ENCODE measurements at places on chromosomes 2 and 18. TPM values are rescaled to one million over a fixed set of nuclear protein-coding genes. Genes with fewer than 3 reads are reported as not detected.

- H3K4me1 ChIP-seq: no peaks in the 10 kb centered on the region
- no peaks in the 10 kb centered on the region for H3K36me3 ChIP-seq
- no peak overlapping the region for H3K4me3 ChIP-seq
- H3K27ac ChIP-seq: no peak overlapping the region
- no peaks in the 10 kb centered on the region for H3K27me3 ChIP-seq
- DNase-seq: no peak
Measured at GRCh38 chr2:62147610-62148301, 48.2 kb upstream of the B3GNT2 start.

DNA sequence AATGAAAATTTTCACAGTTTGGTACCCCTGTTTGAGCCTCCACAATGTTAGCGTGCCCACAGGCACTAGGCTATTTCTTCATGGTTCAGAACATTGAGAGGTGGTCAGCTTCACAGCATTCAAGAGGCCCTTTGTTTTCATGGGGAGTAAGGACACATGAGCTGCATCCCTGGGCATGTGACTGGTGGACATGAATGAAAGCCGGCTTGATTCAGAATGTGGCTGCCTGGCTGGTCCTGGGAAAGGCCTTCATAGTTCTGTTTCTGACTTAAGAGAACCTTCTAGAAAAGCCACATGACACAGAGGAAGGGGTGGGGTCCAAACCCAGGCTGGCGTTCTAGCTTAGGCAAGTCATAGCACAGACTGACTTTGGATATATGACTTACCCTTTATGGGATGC is 420.6 kb downstream of the CMPK2 start:
- H3K27ac ChIP-seq: no peak overlapping the region
- no peaks in the 10 kb centered on the region for H3K36me3 ChIP-seq
- H3K4me1 ChIP-seq: no peaks in the 10 kb centered on the region
- no peak for DNase-seq
- no peaks in the 10 kb centered on the region for H3K27me3 ChIP-seq

GRCh38 chr18:80033181-80034067 is 810 bp upstream of the RBFA start:
- peak overlapping the region; percentile 87 for H3K4me3 ChIP-seq
- DNase-seq: no peak
- H3K27me3 ChIP-seq: no peaks in the 10 kb centered on the region
- no peaks in the 10 kb centered on the region for H3K4me1 ChIP-seq

- H3K27ac ChIP-seq: peak within 1 kb of the TSS; percentile 4
- no peaks in the 10 kb centered on the region for H3K4me1 ChIP-seq
- H3K27me3 ChIP-seq: no peaks in the 10 kb centered on the region
- H3K36me3 ChIP-seq: no peaks in the 10 kb centered on the region
- peak within 1 kb of the TSS; percentile 67 for H3K4me3 ChIP-seq
- no peak for DNase-seq
Measured at GRCh38 chr2:197675246-197675645, at the start of gene RFTN2. Gene RFTN2, minus strand, starts transcription at chr2:197675587. Its CDS starts 129 bp downstream, at chr2:197675458.

Gene DNAH7
- polyA plus RNA-seq: 3.8 TPM

GRCh38 chr2:11305958-11306357 is 38.5 kb downstream of the ROCK2 start:
- no peaks in the 10 kb centered on the region for H3K36me3 ChIP-seq
- H3K27me3 ChIP-seq: no peaks in the 10 kb centered on the region
- no peak overlapping the region for H3K27ac ChIP-seq
- H3K4me3 ChIP-seq: no peak overlapping the region

Gene PIEZO2
- polyA plus RNA-seq: 1.1 TPM

Gene TGFA
- polyA plus RNA-seq: 8.3 TPM

DNA sequence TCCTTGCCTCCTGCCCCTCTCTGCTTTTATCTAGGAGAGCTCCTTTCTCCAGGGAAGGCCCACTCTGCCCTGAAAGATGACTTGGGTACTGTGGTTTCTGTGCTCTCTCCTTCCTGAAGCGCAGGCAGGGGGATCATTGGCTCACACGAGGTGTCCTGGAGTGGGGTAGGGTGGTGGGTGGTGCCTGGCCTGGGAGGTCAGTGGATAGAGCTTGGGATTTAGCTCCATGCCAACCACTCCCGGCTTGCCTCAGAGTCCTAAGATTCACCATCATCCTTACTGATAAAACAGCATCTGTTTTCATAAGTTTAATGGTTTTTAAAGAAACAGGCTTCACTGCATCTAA is 63.1 kb downstream of the CIB4 start:
- H3K36me3 ChIP-seq: no peaks in the 10 kb centered on the region
- no peak overlapping the region for H3K27ac ChIP-seq
- DNase-seq: no peak
- no peaks in the 10 kb centered on the region for H3K27me3 ChIP-seq
- no peaks in the 10 kb centered on the region for H3K4me1 ChIP-seq
- H3K4me3 ChIP-seq: no peak overlapping the region

Gene LRATD1
- polyA plus RNA-seq: 4.2 TPM

Gene AAMP
- 108 TPM for polyA plus RNA-seq

- H3K27ac ChIP-seq: no peak overlapping the region
- no peak for DNase-seq
- no peak overlapping the region for H3K4me3 ChIP-seq
- no peaks in the 10 kb centered on the region for H3K27me3 ChIP-seq
- no peaks in the 10 kb centered on the region for H3K4me1 ChIP-seq
Measured at GRCh38 chr2:191443446-191443845, 198.2 kb downstream of the MYO1B start.

GRCh38 chr2:222238072-222238471 is 60.7 kb downstream of the PAX3 start:
- no peak overlapping the region for H3K4me3 ChIP-seq
- peaks cover 33% of the 10 kb centered on the region for H3K27me3 ChIP-seq
- no peaks in the 10 kb centered on the region for H3K36me3 ChIP-seq
- DNase-seq: no peak

Gene LRRC30
- not detected for polyA plus RNA-seq

Gene AGPS
- 7.9 TPM for polyA plus RNA-seq

Gene ZNF2
- polyA plus RNA-seq: 2.5 TPM

- no peak for DNase-seq
- H3K36me3 ChIP-seq: no peaks in the 10 kb centered on the region
- no peak overlapping the region for H3K27ac ChIP-seq
- H3K4me1 ChIP-seq: no peaks in the 10 kb centered on the region
- no peak overlapping the region for H3K4me3 ChIP-seq
- H3K27me3 ChIP-seq: no peaks in the 10 kb centered on the region
Measured at GRCh38 chr2:159677654-159678053, 34.7 kb upstream of the MARCHF7 start.

GRCh38 chr2:24409700-24410556 is 49.6 kb upstream of the ITSN2 start:
- no peaks in the 10 kb centered on the region for H3K27me3 ChIP-seq
- no peak overlapping the region for H3K4me3 ChIP-seq
- peak; percentile 81 for DNase-seq
- no peaks in the 10 kb centered on the region for H3K36me3 ChIP-seq
- H3K27ac ChIP-seq: no peak overlapping the region

Gene ZNF804A
- polyA plus RNA-seq: 1.2 TPM
